ENCODE measurements at places on chromosomes 7 and 10.

DNA sequence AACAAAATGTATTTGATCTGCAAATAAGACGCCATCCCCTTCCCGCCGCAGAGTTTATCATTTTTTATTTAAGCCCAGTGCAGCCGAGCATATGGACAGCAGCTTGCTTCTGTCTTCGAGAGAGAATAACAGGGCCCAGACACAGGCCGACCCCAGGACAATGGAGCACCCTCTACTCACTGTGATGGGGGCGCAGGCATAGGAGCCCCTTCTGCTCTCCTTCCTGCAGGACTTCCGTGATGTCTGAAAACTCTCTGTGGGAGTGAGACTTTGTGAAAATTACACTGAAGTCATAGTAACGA, 134.8 kb downstream of the OAT start:
- DNase-seq: no peak

DNA sequence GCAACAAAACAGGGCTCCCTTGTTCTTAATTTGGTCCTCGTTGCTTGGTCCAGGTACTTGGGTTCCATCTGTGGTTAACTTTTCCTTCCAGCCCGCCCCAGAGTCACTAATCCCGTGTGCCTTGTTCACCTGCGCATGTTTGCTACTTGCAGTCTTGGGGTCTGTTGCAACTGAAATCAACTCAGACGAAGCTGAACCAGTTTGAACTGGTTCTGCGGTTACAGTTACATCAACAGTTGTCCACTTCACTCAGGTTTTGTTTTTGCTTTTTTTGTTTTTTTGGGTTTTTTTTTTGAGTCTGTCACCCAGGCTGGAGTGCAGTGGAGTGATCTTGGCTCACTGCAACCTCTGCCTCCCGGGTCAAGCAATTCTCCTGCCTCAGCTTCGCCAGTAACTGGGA, 34.7 kb downstream of the TRRAP start:
- no peak for DNase-seq

DNA sequence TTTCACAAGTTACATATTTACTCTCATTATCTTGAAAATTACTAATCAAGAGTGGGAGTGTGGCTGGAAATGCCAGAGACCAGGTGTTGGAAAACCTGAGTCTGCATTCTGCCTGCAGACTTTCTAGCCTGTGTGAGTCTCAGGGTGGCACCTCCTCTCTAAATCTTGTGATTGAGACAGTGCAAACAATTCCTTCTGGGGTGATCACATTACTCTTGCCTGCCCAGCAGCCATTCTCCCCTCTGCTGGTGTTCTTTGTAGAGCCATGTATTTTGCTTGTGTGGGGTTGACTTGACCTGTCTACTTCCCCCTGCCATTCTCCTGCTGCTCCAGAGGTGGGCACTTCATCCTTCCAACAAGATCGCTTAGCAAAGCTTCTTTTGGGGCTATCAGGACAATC, 101.1 kb downstream of the RAPGEF5 start:
- DNase-seq: no peak

DNA sequence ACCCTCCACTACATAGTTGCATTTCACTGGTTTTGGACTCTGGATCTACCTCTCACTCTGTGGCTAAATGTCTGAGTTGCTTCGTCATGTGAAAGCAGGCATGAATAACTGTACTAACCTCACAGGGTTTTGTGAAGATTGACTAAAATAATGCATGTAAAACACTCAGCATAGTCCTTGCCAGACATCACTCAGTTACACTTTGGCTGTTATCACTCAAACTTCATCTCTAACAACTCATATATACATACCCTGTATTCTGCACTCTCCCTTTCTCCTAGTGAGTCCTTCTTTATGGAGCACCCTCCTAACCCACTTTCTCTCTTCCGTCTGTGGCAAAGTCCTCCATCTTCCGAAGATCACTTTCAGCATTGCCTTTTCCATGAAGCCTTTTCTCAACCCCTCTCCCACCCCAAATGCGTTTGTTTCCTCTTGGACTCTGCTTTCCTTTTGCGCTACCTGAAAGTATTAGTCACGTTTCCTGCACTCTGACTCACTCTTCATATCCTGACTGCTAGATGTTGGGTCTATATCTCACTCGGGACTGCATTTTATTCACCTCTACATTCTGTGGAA, 72.6 kb downstream of the OSBPL3 start:
- DNase-seq: no peak

GRCh38 chr10:31618541-31619291, 299.7 kb downstream of the ZEB1 start:
- DNase-seq: no peak

All from stimulated activated CD8-positive, alpha-beta memory T cell treated with anti-CD3 and anti-CD28 coated beads, Interleukin-4, amount 100 ng/mL, for 4 hours (primary cell).